ENCODE measurements at places on chromosomes 16 and 17. TPM values are rescaled to one million over a fixed set of nuclear protein-coding genes. Genes with fewer than 3 reads are reported as not detected.

GRCh38 chr17:35245196-35245486 lies 2.3 kb downstream of the SLFN5 start:
- peak; percentile 95 for DNase-seq

Gene MYH8
- polyA plus RNA-seq = not detected

DNA sequence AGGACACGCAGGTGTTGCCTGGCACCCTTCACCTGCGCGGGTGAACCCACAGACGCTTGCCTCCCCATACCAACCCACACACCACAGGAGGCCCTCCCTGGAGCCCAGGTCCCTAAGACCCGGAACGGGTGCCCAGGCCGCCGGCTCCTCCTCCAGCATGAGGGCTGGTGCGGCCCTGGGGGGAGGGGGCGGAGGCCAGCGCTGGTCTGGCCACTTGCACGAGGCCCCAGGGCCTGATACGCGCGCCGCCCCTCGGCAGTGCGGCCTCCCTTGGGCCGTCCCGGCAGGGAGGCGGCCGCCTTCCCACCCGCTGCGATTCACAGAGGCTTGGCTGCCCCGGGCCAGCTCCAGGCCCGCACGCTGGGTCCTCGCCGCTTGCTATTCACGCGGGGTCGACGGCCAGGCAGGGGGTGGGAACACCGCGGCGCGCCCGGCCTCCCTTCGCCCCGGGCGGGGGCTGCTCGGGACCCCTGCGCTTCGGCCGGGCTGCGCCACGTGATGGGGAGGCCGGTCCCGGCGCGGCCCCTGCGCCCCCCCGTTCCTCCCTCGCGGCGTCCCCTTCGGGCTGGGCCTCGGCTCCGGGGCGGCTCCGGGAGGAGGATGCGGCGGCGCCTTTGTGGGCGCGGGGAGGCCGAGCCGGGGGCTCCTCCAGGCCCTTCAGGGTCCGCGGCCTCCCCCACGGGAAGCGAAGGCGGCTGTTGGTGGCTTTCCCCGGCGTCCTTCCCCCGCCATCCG lies 685 bp downstream of the FASN start:
- DNase-seq = peak; percentile 82

Gene PTX4
- 0.18 TPM for polyA plus RNA-seq

Gene OTOA
- not detected for polyA plus RNA-seq

DNA sequence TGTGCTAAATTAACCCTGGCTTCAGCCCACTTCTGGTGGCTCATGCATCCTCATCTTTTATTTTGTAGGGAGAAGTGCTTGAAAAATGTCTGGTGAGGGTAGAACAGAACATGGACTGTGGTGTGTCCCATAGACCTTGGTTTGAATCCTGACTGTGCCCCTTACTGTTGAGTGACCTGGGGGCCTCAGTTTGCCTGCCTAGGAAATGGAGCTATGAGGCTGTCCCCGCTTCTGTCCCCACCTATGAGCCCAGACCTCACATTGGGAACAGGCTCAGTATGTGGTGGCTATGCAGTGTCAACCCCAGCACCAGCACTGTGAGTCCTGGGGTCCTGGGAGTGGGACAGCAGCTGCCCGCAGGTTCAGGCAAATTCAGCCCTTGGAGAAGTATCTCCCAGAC lies 186.3 kb upstream of the GSE1 start:
- no peak for DNase-seq

Gene NUFIP2
- polyA plus RNA-seq = 4.8 TPM

- no peak for DNase-seq
Observed at GRCh38 chr16:81638286-81638945, 140.7 kb upstream of the PLCG2 start.

GRCh38 chr17:15967706-15968399 lies 22.9 kb downstream of the ADORA2B start:
- DNase-seq = no peak

DNA sequence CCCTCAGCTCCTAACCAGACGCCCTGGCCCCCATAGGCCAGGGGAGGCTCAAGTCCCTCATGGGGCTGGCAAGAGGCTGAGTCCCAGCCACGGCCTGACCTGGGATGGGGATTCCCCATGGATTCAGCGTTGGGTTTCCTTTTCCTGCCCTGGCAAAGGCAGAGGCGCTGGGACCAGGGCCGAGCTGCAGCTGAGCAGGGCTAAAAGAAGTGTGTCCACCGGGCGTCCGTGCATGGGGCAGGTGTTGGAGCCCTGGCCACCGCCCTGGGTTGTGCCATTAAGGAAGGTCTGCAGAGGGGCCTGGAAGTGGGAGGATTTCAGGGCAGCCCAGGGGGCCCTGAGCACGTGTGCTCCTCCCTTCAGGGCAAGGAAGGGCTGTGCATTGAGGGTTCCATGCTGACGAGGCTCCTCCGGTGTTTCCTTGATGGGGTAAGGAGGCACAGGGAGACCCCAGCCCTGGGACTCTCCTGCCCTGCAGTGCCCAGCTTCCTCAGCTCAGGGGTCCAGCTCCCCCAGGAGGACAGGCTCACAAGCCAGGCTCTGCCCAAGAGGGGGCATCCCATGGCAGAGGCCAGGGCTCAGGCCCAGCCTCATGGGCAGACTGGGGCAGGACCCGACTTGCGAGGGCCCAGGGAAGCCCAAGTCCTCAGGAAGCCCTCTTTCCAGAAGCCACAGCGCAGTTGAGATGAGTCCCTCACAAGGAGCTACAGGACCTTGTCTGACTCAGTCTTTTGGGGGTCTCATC lies 10.1 kb downstream of the TBC1D26 start:
- DNase-seq = no peak

Gene JMJD8
- 91.6 TPM for polyA plus RNA-seq

Gene CLEC19A
- not detected for polyA plus RNA-seq

DNA sequence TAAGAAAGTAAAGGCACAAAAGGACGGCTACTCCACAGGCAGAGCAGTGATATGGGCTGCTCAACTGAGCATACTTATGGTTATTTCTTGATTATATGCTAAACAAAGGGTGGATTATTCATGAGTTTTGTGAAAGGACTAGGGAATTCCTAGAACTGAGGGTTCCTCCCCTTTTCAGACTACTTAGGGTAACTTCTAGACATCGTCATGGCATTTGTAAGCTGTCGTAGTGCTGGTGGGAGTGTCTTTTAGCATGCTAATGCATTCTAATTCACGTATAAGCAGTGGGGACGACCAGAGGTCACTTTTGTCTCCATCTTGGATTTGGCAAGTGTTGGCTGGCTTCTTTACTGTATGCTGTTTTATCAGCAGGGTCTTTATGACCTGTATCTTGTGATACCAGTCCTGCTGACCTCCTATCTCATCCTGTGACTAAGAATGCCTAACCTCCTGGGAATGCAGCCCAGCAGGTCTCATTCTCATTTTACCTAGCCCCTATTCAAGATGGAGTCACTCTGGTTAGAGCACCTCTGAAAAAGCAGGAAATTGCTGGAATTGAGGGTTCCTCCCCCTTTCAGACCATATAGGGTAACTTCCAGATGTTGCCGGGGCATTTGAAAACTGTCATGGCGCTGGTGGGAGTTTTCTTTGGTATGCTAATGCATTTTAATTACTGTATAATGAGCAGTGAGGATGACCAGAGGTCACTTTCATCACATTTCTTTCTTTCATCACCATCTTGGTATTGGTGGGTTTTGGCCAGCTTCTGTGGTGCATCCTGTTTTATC lies 388.5 kb downstream of the XYLT1 start:
- DNase-seq = no peak

DNA sequence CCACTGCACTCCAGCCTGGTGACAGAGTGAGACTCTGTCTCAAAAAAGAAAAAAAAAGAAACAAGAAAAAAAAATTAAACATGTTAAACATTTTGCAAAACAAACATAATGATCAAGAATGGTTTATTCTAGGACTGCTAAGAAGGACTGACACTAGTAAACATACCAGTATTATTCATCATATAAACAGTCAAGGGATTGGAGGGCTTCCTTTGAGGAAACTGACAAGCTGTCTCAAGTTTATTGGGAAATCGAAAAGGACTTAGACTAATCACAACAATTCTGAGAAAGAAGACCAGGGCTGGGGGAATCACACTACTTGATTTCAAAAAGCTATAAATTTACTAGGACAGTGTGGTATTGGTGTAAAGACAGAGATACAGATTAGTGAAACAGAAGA lies 75.5 kb downstream of the MYH10 start:
- DNase-seq = peak; percentile 13

- DNase-seq = no peak
Observed at GRCh38 chr17:79519601-79520000, 91.2 kb downstream of the RBFOX3 start.

Gene CACNG5
- polyA plus RNA-seq = not detected

Gene TBC1D3E
- polyA plus RNA-seq = not detected

Gene PMFBP1
- not detected for polyA plus RNA-seq

DNA sequence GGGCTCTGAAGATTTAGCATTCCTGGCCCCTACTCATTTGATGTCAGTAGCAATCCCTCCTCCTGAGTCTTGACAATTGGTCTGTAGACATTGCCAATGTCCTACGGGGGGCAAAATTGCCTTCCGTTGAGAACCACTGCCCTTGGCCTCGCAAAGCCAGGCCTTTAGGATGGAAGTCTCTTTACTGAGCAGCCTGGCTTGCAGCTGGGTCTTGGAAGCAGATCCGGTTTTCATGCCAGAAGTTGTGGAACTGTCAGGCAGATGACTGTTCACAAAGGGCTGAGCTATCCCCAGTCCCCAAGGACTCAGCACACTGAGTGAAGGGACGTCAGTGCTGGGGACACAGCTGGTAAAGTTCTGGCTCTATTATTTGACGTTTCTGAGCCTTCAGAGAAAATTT lies 83.2 kb downstream of the WSCD1 start:
- no peak for DNase-seq

Gene TP53TG3F
- polyA plus RNA-seq = not detected

Gene ZNF624
- 2.1 TPM for polyA plus RNA-seq

- peak; percentile 60 for DNase-seq
Observed at GRCh38 chr16:87507351-87508069, 14.7 kb upstream of the ZCCHC14 start.

Gene MYADML2
- polyA plus RNA-seq = 0.14 TPM

GRCh38 chr16:4319454-4320421 lies 3.9 kb downstream of the GLIS2 start:
- DNase-seq = peak; percentile 56

Gene TMC8
- polyA plus RNA-seq = not detected

DNA sequence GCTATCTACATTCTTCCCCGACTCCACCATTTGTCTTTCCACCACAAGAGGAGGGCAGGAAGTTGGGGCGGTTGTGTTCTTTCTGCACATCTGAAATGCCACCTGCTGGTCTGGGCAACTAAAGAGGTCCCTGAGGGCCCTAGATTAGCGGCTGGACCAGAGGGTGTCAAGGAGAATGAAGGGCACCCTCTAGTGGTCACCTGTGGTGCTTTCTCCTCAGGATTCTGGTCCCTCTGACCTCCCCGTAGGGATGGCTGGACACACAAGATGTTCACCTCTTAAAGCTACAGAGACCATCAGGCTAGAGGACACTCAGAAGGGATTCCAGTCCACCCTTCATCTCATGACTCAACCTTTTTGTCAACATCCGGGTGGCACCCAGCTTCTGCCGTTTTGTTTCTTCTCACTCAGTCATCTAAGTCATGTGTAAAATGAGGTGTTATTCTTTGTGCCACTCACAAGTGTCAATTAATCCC lies 2.9 kb upstream of the SCIMP start:
- peak; percentile 65 for DNase-seq

DNA sequence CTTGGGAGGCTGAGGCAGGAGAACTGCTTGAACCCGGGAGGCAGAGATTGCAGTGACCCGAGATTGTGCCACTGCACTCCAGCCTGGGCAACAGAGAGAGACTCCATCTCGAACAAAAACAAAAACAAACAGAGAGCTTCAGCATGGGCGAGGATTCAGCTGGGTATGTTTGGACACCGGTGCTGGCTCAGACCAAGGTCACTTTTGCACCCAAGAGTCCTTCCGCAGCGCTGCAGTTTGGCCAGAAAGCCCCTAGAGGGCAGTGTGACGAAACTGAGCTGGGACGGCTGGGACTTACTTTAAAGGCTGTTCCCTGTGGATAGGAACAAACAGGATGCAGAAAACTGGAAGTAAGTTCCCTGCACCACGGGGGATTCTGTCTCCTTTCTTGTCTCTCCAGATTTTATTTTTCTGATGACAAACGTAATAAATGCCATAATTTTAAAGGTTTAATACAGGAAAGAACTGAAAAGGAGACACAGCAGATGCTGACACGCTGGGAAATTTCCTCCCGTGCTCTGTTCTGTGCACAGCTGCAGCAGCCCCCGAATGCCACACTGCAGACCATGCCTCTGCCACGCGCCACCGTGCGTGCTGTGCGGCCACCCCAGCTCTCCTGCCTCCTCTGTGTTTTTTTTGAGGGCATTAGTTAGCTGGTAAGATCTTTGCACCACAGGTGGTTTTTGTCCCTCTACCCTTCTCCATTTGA lies 25.2 kb upstream of the USP36 start:
- peak; percentile 81 for DNase-seq

GRCh38 chr17:48148029-48148770 lies 40.6 kb downstream of the SNX11 start:
- no peak for DNase-seq

GRCh38 chr17:72142614-72143013 lies 21.8 kb downstream of the SOX9 start:
- no peak for DNase-seq

GRCh38 chr16:77116856-77117255 lies 74.1 kb upstream of the MON1B start:
- no peak for DNase-seq

GRCh38 chr17:37050920-37051319 lies 102.2 kb downstream of the AATF start:
- no peak for DNase-seq

DNA sequence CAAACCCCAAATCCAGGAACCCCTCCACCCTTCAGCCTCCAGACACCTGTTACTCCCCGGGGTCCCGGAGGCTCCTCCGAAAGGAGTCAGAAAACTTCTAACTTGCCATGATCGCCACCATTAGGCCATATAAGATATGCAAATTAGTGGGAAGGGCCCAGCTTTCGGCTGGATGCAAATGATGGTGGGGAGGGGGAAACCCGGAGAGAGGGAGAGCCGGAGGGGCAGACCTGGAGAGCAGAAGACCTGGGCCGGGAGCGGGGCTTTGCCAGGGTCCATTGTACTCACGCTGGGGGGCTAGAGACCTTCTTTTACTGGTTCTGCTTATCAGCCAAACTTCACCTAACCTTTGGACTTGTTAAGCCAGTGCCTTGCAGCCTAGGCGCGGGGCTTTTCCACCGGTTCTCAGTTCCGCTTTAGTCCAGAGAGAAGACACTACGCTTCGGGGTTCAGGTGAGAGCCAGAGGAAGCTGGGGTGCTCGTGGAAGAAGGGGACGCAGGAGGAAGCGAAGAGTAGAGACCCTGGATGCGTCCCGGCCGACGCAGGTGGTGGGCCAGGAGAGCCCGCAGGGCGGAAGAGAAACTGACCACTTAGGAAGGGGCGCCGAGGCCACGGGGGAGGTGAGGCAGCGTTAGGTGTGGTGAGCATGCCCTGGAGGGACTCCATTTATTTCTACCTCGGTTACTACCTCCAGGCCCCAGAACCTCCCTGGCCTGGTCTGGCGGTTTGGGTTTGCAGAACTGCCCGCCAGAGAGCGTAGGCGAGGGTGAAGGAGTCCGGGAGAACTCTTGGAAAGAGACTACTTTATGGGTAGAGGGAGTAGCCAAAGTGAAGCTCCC lies at the start of gene HNF1B:
HNF1B (minus strand) TSS at position 99 of the 840 bp plus-strand sequence. CDS start 175 bp downstream, outside the sequence.
- no peak for DNase-seq

Gene KRTAP9-4
- polyA plus RNA-seq = not detected

Gene C1QTNF1
- polyA plus RNA-seq = 5.7 TPM

GRCh38 chr16:3195975-3196374 lies 8.0 kb downstream of the OR1F1 start:
- no peak for DNase-seq

Gene SPIRE2
- 0.79 TPM for polyA plus RNA-seq

Measured in GM23248 (cell line).